ENCODE measurements at places on chromosomes 5 and 9.

- no peak for DNase-seq
Observed at GRCh38 chr5:56011835-56012234, 17.1 kb upstream of the IL6ST start.

DNA sequence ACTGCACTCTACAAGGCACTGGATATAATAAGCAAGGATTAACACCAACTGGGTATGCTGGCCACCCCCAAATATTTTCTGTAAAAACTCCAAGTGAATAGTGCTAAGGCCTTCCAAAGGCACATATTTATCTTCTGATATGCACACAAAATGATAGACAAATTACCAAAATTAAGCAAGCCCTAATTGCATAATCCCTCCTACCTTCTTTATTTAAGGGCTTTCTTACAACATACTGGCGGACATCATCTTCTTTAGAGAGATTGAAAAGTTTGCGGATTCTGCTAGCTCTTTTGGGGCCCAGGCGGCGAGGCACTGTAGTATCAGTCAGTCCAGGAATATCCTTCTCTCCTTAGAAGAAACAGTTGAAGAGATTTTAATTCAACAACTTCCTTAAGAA, 1.9 kb downstream of the RPS6 start:
- DNase-seq, result peak; percentile 2

DNA sequence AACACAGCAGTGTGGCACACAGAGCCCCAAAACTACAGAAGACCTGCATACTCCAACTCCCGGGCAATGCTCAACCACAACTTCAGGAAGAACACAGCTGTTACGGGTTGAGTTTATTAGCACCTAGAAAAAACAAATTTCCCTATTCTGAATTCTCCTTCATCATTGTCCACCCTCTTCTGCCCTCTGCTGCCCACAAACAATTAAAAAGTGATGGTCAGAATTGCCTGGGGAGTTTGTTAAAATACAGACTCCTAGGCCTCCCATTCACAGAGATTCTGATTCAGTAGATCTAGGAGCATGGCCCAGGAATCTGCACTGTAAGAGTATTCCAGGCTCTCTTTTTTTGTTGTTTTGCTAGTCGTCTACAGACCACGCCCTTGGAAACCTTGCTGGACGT, 310.6 kb downstream of the NDUFS4 start:
- DNase-seq, result no peak

DNA sequence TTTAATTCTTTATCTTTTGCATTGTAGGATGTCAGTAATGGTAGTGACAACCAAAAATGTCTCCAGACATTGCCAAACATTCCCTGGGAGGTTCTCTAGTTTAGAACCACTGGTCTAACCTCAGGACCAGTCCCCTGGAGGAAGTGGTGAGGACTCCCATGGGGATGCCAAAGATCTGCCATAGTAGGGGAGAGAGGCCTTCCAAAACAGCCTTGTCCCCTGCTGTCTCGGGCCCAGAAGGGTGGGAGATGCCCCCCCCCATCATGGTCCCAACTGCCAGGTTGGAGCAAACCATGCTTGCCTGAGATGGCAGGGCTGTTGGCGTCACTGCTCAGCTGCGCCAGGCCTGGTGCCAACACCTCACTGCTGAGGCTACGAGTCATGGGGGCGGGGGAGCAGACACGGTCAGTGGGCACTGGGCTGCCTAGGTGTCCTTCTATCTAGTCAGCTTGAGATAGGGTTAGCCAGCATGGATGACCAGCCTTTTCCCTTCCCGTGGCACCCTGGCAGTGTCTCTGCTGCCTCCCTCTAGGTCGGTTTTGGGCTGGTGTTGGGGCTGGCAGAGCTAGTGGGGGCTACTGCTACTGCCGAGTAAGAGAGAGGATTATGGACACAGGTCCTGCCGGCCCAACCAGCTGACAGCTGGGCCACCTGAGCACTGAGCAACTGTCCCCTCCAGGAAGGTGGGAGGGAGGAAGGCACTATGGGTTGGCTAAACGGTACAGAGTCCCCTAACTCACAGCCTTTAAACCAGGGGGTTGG, 8.3 kb upstream of the CXXC5 start:
- no peak for DNase-seq

DNA sequence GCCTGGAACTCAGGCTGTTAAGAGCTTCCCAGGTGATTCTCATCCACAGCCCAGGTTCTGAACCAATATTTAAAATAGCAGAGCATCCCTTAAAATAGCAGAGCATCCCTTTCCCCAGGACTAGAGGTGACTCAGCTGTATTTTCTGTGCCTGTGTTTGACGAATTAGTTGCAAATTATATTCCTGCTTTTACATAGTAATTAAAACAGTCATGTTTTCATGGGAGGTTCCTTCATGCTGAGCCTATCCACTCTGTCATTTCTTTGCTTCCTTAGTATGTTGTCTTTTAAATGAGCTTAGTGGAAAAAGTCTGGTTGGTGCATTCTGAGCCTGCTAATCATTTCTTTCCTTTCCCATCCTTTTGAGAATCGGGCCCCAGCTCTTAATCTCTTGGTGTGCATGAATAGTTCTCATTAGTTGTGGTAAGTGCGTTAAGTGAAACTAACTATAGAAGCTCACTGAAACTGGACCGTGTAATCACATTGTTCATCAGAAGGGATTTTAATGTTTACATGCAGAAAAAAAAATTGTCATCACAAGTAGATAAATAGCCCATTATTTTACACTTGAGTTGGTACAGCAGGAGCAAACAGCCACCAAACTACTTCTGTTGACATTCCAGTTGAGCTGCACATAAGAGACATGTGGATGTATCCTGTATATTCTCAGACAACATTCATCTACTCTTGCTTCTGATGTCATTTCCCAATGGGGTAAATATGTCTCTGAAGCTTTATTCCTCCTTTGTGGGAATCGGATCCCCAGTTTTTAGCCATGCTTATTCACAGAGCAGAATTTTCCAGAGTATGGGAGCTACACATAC, 596.9 kb upstream of the WWC1 start:
- DNase-seq, result no peak

GRCh38 chr5:150176745-150177477, 10.3 kb downstream of the CDX1 start:
- DNase-seq, result no peak

GRCh38 chr5:74094096-74094781, 468.2 kb downstream of the ARHGEF28 start:
- no peak for DNase-seq

DNA sequence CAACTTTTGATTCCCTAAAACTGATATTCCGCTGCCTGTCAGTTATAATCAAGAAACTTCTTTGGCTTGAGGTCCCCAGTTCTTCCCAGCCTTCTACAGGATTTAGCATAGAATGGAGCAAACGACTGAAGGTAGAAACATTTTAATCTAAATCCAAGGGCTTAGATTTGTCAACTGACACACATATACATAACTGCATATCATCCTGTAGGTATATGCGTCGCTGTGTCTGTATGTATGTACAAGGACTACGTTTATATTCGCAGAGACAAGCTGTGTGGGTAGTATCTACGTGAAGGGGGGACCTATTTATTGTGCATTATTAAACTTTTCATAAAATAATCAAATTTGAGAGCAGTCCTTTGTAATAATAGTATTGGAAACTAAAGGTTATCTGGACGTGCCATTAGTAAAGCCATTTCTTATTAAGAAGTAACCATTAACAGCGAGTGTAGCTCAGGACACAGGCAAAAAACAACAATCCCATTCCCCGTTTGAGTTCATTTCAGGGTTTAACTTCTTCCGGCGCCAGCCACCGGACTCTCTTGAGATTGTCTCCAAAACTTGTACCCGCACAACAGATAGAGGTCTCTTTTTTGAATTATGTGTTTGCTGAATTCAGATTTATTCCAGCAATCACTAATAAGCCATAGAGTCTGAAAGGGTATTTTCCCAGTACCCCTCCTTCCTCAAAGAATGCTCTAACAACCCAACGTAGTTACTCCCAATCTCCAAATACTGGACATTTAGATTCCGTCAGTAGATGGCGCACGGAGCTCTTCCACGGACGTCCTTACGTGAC, 2.1 kb upstream of the MLLT3 start:
- DNase-seq, result peak; percentile 62

DNA sequence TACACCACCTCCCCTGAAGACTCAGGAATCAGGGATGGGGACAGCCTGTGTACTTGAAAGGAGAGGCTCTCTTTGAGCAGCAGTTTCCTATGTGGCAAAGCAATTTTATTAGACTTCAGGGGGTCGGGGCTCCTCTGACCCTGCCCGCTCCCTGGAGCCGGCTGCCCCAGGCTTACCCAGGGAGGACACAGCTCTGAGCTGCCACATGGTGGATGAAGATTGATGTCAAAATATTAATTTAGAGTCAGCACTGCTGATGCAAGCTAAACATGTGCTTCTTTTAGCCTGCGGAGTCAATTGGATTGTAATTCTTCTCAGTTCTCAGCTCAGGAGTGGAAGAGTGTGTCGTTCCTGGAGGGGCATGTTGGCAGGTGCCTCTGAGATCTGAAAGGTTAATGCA, 606.1 kb downstream of the KIF4B start:
- no peak for DNase-seq

DNA sequence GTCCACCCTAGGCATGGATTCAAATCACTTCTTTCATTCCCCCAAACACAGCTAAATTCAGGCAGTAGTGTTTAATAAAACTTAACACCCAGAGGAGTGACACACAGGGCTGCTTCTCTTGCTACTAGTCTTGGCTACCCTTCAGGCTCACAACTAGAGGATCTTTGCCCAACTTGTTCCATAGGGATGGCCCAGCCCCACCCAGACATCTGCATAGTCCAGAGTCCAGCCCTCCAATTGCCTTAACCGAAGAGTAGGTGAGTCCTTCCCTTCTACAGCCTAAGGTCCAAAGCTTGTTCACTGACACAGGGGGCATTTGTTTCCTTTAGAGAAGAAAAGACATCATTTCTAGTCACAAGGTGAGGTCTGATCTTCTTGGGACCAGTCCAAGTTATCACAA, 15.2 kb upstream of the RXFP3 start:
- DNase-seq, result no peak

DNA sequence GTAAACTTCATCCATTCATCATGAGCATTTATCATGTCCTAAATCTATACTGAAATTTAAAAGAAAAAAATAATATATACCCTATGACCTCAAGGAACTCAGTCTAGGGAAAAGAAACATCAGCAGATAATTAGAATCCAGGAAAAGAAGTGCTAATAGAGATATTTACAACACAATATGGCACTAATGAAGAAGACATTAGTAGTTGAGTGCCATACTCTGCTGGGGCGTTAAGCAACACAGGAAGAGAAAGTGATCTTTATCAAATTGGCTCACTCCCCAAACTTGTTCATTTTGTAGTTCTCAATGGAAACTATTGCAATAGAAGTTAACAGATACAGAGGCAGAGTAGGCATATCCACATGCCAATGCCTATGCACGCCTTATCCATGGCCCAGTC, 27.5 kb downstream of the GABRA6 start:
- no peak for DNase-seq
